NCI-H1105 (cell line): ENCODE measurements at places on chromosomes 3 and 15.

GRCh38 chr3:180036671-180037455 is at the start of gene PEX5L:
Gene PEX5L, minus strand, starts transcription at chr3:180036937. Its CDS starts 338 bp downstream, at chr3:180036599.
- peak; percentile 96 for DNase-seq

GRCh38 chr3:27079427-27080257 is 289.5 kb downstream of the NEK10 start:
- no peak for DNase-seq

DNA sequence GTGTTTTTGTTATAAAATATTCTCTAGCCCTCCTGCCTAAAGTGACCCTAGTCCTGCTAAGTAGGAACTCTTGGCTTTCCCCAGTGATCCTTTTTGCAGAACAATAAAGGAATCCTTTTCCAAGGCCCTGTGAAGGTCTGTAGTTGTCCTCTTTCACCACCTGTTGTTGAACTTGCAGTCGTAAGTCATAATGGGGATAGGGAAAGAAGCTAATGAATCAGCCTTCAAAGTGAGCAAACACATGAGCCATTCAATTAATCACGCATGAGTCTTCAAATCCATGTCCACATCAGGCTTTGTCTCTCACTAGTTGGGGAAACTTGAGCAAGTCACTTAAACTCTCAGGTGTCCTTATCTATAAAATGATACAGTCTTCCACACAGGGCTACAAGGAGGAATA is 27.6 kb downstream of the ZNF860 start:
- DNase-seq = no peak

DNA sequence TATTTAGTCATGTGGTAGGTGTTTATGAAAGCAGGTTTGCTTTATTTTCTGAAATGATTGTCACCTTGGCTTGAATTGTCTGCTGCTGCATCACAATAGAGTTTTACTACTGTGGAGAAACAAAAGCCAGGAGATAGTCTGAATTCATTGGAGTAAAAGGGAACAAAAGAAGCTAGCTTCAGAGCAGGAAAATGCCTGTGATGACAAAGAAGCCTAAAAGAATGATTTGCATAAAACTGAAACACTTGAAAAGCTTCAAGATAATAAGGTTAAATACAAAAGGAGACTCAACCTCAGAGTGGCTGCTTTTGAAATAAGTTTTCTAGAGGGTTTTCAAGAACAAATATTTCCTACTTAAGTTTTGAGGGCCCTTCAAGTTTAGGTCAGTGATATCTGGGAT is 138.3 kb downstream of the PTPRG start:
- no peak for DNase-seq

DNA sequence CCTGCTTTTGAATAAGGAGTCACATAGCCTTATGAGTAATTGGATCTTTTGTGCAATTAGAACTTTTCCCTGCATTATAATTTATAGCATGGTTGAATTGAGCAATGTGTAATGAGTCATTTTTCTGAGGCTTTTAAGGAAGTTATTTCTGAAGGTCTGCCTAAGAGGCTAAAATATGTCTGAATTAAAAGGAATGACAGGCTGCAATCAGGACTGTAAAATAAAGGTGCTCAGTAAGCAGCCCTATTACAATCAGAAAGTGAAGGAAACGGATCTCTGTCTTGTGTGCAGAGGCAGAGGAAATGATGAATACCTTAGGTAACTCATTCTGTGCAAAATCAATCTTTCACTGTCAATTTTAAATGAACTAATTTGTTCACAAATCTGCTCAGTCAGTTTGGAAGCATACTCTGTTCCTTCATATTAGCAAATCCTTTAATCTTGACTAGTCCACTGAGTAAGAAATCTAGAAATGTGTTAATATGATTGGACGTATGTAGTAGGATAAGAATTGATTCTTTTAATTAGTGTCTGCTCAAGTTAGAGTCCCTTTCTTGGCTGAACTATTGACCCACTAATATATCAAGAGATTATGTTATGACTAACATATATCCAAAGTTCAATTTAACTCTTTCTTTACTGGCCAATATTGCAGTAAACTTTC is 290.1 kb downstream of the ZIC1 start:
- no peak for DNase-seq

GRCh38 chr15:35167675-35168074 is 82.6 kb upstream of the NANOGP8 start:
- DNase-seq = no peak

GRCh38 chr15:83462953-83463433 is 15.9 kb downstream of the SH3GL3 start:
- no peak for DNase-seq

DNA sequence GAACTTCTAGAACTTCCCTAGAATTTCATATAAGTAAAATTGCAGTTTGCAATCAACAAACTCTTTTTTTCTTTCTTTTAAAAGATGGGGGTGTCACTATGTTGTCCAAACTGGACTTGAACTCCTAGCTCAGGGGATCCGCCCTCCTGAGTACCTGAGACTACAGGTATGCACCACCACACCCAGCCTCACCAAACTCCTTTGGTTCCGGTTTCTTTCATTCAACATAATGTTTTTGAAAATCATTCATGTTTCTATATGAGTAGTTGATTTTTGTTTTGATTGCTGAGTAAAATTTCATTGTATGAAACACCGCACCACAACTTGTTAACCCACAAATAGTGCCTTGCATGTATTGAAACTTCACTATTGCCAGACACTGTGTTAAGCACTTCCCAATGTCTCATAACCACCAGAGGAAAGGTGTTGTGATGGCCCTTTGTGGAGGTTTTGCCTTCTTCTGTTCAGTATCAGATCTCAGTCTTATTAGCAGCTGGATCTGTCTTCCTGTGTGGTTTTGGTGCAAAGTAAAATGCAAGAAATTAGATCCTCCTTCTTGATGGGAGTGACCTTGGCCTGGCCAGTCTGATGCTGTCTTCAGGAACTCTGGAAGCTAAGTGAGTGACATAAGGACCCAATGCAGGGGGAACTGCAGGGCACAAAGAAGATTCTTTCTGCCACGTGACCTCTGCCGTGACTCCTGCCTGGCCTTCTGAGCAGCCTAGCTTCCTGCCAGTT is 78.8 kb upstream of the UBE2E1 start:
- DNase-seq = no peak

DNA sequence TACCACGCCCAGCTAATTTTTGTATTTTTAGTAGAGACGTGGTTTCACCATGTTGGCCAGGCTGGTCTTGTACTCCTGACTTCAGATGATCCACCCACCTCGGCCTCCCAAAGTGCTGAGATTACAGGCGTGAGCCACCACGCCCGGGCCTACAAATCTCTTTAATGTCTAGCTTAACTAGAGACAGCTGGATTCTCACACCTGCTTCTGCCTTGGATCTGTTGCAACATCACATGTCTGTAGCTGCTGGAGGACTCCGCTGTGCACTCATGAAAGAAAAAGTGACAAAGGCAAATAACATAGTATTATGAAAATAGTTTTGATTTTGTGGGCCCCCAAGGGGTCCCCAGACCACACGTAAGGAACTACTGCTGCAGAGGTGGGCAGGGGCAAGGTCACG is 85.9 kb downstream of the NCEH1 start:
- no peak for DNase-seq

- no peak for DNase-seq
Measured at GRCh38 chr15:57312318-57313133, 63.8 kb upstream of the CGNL1 start.

GRCh38 chr3:42090973-42091731 is at the start of gene TRAK1:
Gene TRAK1, plus strand, starts transcription at chr3:42091357. Its CDS starts 113 bp downstream, at chr3:42091470.
- DNase-seq = no peak

- no peak for DNase-seq
Measured at GRCh38 chr3:63974451-63974850, 48.8 kb downstream of the PSMD6 start.

DNA sequence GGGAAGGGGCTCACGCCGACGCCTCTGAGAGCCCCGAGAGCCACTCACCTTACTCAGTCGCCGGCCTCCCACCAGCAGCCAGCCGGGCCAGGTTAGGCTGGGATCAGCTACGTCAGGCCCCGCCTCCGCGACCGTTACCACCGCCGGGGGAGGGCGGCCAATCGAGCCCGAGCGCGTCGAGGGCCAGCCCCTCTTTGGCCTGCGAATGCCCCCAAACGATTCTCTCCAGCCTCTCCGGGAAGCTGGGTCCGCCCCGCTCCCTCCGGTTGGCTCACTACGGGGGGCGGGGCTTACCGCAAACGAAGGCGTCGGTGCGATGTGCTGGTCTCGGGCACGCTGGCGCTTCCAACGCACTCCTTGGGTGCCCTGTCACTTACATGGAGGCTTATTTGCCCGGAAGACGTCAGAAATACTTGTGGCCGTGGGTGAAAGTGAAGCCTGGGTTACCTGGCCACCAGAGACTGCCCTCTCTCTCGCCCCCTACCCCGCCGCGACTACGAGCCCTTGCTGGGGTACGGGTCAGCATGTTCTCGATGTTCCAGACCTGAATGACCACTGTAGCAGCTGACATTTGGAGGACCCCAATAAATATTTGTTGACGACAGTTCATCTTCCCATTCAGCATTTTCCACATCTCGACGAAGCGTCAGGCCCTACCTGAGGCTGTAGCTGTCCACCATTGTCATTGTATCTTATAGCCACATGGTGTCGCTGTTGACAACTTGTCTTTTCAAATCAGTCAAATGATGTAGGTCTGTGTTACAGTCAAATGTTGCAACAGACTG is at the start of gene CEP70:
Gene CEP70 (minus strand): TSS at position 111 of the 785 bp plus-strand sequence. CDS start 21,333 bp downstream, outside the sequence.
- no peak for DNase-seq

- peak; percentile 38 for DNase-seq
Measured at GRCh38 chr3:10738688-10739372, 77.2 kb upstream of the SLC6A11 start.

DNA sequence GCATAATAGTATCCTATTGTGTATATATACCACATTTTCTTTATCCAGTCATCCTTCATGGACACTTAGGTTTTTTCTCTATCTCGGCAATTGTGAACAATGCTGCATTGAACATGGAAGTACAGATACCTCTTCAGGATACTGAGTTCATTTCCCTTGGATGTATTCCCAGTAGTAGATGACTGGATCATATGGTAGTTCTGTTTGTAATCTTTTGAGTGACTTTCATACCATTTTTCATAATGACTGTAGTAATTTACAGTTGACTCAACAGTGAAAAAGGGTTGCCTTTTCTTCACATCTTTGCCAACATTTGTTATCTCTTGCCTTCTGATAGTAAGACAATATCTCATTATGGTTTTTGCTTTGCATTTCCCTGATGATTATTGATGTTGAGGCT is 21.8 kb downstream of the MYH15 start:
- no peak for DNase-seq

DNA sequence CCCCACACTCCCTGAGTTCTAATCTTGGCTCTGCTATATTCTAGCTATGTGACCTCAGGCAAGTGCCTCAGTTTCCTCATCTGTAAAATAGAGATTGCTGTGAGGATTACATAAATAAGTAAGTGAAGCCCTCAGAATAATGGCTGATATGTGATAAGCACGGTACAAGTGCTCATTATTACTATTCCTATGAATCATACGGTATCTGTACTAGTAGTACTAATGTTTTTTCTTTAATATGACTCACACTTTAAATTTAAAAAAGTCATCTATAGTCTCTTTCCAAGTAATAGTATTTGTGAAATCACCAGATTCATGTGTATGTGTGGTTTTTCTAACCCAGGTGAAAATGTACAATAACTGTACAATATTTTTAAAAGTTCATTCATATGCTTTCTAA is 58.7 kb downstream of the CLDN11 start:
- no peak for DNase-seq

DNA sequence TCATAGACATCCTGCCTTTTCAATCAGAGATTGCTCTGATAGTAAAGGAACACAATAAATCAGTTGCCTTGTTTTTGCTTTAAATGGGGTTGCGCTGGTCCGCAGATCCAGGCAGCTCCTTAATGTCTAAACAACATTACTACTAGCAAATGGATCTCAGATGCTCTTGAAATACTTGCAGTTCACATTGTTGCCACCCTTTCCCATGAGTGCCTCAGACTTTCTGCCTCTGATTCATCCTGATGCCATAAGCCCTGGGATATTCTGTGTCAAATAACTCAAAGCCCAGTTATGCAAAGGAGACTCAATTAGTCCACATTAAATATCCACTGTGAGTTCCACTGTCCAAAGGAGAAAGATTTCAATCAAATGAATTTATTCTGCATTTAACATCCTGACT is 196.7 kb downstream of the PLCH1 start:
- no peak for DNase-seq

- peak; percentile 78 for DNase-seq
Measured at GRCh38 chr3:141454906-141455602, 31.8 kb upstream of the RASA2 start.

GRCh38 chr3:165837058-165837525 is at the start of gene BCHE:
Gene BCHE, minus strand, starts transcription at chr3:165837423. Its CDS starts 6,390 bp downstream, at chr3:165831033.
- peak; percentile 11 for DNase-seq

DNA sequence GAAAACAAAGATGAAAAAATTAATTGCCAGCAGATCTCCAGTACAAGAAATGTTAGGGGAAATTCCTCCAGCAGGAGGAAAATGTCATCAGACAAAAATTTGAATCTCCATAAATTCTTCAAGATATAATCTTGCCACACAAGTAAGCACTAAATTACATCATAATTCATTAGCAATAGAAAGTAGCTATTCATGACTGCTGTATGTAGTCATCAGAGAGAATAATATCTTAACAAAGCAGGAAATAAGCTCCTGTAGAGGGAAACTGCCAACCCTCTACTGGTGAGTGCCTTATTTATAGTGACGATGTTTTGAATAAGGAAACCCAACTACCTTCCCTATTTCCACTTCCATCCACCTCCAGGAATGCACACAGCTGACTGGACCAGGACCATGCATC is 15.8 kb upstream of the SLC27A2 start:
- DNase-seq = no peak

- DNase-seq = no peak
Measured at GRCh38 chr15:53840681-53841080, 81.2 kb upstream of the WDR72 start.

DNA sequence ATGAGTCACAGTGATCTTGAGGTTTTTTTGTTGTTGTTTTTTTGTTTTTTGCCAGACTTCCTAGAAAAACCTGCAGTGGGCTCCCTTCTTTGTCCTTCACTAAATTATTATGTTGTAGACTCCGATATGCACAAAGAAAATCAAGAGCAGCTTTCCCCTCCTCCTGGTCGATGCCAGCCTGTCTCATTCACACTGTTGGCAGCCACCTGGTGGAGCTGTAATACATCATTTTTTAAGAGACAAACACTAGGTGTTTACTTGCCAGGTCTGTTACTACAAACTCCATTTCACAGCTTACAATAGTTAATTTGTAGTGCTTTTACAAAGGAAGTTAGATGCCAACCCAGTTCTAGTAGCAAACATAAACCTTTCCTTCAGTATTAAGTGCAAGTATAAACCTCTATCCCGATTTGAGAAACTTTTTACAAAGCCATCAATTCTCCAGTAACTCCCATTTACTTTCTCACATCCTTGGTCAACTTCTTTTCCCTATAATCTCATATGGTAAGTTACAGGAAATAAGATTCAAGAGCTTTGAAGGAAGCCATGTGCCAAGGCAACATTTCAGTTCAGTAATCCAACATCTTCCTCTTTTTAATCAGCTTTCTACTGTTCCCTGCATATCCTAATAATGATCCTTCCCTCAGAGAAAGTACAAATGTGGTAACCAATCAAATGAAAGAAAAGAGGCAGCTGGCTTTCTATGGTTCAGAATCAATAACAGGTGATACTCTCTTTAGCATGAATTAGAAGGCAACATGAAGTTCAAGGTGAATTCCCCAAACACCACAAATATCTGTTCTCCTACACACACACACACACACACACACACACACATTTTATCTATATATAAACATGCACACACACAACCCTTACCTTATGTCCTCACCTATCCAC is 14.0 kb downstream of the AAGAB start:
- DNase-seq = peak; percentile 63

GRCh38 chr3:117811786-117812185 is 1102.2 kb downstream of the TUSC7 start:
- DNase-seq = no peak

- DNase-seq = no peak
Measured at GRCh38 chr3:25588441-25589103, 76.1 kb downstream of the TOP2B start.

GRCh38 chr3:183980403-183980802 is 37.3 kb downstream of the ABCC5 start:
- no peak for DNase-seq
